ENCODE measurements at places on chromosomes 5 and 9.

GRCh38 chr9:16370647-16371046 lies 499.8 kb downstream of the BNC2 start:
- DNase-seq: no peak

- no peak for DNase-seq
These were observed 221.4 kb downstream of the NR3C1 start for GRCh38 chr5:143182106-143182505.

DNA sequence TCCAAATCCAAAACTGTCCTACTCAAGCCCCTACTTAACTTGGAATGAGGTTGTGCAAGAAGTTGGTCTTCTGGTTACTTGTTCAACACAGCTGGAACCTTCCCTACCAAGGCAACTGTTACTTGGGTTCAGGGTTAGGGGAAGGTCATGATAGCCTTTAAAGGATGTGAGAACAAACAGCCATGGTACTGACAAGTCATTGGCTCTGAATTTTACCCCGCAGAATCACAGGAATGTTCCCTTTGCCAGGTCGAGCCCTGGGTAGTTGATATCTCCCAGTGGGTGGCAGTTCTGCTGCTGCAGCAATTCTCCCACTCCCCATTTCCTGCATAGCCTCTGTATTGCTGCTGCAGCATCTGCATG lies 396.1 kb upstream of the MPDZ start:
- DNase-seq: no peak

DNA sequence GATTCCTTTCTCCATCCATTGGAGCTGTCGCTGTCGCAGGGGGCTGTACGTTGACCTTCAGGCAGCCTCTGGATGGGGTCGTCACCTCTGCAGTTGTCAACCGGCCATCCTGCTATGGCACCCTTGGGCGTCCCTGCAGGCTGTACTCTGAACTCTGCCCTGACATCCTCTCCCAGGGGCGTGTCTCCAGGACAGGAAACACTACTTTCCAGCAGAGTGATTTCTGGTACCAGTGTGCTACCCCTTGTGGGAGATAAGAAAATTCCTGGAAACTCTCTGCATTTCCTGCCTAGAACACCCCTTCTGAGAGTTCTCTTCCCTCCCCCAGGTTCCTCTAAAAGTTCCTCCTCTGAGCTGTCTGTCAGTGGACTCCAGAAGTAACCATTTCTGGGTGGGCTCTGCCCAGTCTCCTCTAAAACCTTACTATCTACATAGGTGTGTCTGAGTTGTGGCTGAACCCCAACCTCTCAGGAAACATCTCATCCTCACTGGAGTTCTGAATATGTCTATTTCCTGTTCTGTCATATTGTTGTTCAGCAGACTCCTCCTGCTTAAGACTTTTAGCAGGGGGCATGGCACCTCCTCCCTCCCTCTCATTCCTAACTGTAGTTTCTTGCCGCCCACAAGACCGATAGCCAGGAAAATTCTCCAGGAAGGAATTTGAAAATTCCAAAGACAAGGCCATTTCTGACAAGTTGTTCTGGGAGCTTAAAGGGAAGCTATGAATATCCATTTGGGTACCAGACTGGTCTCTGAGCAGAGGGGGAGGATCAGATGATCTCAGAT lies 145.3 kb upstream of the RASEF start:
- DNase-seq: no peak

DNA sequence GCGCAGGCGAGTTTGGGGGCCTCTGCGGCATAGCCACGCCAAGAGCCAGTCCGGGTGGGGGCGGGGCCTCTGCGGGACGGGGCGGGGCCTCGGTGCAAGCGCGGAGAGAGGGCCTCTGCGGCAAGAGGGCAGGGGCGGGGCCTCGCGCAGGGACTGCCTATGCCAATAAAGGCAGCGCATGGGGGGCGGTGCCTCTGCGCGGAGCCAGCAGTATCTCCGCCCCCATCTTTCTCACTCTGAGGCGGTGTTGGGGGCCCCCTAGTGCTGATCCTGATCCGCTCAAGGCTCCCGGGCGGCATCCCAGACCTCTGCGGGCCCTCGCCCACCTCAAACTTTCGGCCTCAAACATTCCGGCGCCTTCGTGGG lies 9.2 kb upstream of the GPRIN1 start:
- peak; percentile 56 for DNase-seq

- no peak for DNase-seq
These were observed 67.1 kb upstream of the SH3PXD2B start for GRCh38 chr5:172521338-172521932.

GRCh38 chr9:10055886-10056395 lies 556.9 kb downstream of the PTPRD start:
- DNase-seq: no peak

- no peak for DNase-seq
These were observed 16.7 kb downstream of the WHRN start for GRCh38 chr9:114488398-114489129.

DNA sequence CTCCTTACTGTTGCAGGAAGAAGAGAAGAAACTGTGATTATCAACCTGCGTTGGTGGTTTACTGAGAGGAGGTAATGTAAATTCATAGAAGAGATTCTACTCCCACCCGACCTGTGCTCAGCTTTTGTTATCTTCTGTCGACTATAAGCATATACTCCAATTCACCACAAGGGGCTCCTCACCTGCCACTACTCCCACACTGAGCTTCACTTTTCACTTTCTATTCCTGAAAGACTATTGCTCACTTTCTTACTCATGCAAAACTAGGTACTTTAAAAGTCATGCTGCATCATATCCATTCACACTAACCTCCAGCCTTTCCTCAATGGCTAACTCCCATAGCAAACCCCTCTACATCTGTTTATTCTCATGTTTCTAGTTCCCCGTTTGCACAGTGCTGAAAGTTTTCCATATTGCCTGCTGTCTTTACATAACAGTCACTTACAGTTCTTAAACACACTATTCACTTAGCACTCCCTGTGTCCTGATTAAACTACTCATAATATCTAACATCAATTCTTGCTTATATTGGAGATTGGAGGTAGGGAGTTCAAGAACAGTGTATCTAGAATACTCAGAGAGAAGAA lies 1062.6 kb downstream of the NR2F1-AS1 start:
- no peak for DNase-seq

GRCh38 chr9:135239769-135240141 lies 152.3 kb downstream of the OLFM1 start:
- DNase-seq: no peak

- DNase-seq: no peak
These were observed 97.2 kb downstream of the TRIO start for GRCh38 chr5:14240359-14240758.

GRCh38 chr9:2559192-2560152 lies 62.1 kb upstream of the VLDLR start:
- DNase-seq: no peak

DNA sequence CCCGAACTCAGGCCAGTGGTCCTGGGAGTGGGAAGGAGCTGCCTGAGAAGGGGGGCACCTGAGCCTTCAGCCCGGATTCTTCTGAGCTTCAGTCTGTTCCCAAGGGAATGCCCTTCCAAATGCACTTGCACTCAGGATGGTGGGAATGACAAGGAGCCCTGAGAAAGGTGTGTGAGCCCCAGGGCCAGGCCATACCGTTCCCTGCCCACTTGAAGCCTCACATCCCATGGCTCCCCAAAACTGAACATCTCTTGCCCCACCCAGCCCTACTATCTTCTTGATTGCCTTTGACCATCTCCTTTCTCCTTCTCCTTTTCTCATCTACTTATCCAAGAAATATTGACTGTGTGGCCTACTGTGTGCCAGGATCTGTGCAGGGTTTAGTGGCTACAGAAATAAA lies 84.4 kb upstream of the HSPA9 start:
- DNase-seq: no peak

DNA sequence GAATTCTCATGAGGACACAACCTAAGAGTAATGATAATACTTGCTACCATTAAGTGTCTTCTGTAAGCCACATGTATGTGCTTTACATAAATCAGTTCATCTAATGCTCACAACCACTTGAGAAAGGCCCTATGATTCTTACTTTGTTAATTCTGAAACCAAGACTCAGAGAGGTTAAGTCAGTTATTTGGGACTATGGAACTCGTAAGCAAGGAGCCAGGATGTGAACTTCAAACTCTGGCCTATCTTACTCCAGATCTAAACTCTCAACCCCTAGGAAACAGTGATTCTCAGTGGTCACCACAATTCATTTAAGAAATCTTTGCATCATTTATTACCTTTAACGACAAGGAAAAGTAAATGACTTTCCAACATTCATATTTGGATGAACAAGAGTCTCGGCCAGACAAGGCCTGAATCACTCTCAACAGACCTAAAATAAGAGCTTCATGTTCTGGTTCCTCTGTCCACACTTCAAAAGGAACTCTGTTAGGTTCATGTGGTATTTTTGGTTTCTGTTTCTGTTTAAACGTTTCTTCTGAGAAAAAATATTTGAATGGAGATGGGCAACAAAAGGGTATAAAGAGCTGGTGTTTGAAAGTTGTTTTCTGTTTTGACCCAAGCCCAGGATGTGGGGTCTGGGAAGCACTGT lies 104.8 kb downstream of the LPAR1 start:
- no peak for DNase-seq

DNA sequence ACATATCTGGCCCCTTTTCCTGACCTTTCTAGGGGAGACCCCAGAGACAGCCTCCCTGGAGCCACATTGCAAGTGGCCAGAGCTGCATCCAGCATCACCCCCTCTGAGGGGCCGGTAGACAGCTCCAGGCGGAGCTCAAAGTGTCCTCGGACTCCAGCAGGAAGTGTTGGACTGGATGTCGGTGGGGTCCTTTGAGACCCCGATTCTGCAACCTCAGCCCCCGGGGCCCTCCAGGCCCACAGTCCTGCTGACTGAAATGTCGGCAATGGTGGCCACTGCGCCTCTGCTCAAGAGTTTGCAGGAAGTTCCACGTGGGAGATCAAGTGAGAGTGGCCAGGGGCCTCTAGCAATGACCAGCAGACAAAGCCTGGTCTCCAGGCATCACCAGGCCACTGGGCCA lies 115.9 kb upstream of the FOXD4L5 start:
- DNase-seq: no peak

GRCh38 chr9:110329639-110330230 lies 7.9 kb downstream of the TXNDC8 start:
- DNase-seq: no peak

GRCh38 chr5:3751846-3752245 lies 156.2 kb downstream of the IRX1 start:
- DNase-seq: no peak

- DNase-seq: no peak
These were observed 1397.8 kb downstream of the PTPRD start for GRCh38 chr9:9215050-9215449.

GRCh38 chr5:136159457-136159856 lies 26.8 kb downstream of the SMAD5 start:
- no peak for DNase-seq

DNA sequence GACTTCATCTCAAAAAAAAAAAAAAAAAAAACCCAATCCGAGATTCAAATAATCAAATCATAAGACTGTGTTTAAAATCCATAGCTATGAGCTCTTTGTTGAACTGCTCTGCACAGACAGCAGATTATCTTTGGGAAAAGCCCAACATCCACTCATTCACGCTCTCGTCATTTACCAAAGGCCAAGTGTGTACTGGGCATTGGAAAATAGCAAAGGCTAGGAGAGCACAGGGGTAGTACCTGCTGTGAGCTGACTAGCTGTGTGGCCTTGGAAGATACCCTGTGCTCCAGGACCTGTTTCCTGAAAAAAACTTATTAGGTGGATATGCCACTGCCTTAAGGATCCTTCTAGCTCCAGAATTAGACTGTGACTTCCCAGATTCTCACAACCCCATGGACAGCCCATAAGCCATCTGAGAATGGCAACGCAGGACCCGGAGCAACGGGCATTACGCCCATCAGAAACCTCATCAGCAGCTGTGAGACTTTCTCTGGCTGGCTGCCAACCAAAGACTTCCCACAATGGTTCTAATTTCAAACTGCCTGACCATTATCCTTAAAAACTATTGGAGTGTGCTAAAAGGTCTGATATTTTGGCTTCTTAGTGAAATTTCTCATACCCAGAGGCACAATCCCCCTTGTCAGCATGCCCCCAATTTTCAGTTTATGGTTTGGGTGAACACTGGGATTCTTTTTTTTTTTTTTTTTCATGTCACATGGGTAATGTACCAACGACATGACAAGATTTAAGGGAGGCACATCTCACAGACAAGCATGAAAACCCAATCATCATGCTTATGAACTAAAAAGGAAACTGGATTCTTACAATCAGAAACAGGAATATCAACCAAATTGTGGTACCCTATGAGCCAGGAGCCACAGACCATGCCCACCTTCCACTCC lies 16.8 kb downstream of the SERINC5 start:
- DNase-seq: no peak

- no peak for DNase-seq
These were observed 62.5 kb downstream of the HSPA4 start for GRCh38 chr5:133114166-133114932.

Measured in T-helper 2 cell (primary cell).